AML-193 (cell line): ENCODE measurements at places on chromosomes 7 and 10.

GRCh38 chr10:113382691-113383090 is 170.2 kb upstream of the HABP2 start:
- DNase-seq = no peak

GRCh38 chr10:46555713-46556514 is 544 bp downstream of the GPRIN2 start:
- DNase-seq = no peak

GRCh38 chr7:93407239-93407638 is 167.3 kb downstream of the CALCR start:
- DNase-seq = no peak

DNA sequence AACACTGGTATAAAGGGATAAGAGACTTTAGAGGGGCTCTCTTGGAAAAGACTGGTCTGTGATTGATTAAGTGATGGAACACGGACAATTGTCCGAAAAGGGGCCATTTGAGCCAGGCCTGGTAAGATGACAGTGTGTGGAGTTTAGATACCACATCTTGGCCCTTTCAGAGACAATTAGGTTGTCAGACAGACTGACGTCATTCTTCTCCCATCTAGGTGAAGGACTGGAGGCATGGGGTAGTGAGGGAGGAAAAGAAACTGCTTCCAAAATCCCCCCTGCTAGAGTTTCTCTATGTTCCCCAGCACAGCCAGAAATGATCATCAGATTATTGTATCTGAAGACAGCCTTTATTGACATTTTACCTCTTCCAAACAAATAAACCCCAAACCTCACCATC is 84.8 kb upstream of the MYO3A start:
- DNase-seq = no peak
